ENCODE measurements at places on chromosomes 16 and 17.
A peak's percentile ranks its signal among the peaks of the same experiment; 100 is the strongest.

- no peak for DNase-seq
These were observed 37.3 kb downstream of the TSC2 start for GRCh38 chr16:2084895-2085625.

DNA sequence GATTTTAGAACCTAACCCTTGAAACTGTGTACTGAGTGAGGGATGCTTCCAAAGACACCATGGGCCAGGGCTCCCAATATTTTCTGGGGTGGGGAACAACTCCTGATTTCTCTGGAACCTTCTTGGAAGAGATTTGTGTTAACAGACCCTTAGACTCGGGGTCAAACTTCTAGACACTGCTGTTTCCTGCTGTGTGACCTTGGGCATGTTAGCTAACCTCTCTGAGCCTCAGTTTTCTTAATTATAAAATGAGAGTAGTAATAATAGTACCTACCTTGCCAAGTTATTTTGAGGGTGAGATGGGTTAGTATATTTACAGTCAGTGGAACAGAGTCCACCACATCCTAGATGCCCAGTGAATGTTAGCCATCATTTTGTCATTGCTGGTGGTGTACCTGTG, 18.8 kb downstream of the POLR3E start:
- DNase-seq = no peak

DNA sequence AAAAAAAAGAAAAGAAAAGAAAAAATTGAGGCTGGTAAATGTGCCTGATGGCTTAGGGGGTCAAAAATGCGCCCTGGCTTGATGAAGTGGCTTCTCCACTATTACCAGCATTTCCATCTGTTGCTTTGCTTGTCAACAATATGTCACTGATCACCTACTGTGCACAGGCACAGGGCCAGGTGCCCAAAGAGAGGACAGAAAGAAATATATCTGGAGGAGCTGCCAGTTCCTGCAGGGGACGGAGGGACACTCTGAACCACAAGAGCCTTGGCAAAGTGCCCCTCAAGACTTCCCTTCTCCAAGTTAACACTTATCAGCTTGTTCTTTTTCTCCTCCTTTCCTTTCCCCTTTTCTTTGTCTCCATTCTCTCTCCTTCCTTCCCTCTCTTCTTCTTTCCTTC, 34.7 kb downstream of the GINS3 start:
- no peak for DNase-seq

GRCh38 chr17:6366221-6366666, 68.7 kb downstream of the AIPL1 start:
- DNase-seq = no peak

DNA sequence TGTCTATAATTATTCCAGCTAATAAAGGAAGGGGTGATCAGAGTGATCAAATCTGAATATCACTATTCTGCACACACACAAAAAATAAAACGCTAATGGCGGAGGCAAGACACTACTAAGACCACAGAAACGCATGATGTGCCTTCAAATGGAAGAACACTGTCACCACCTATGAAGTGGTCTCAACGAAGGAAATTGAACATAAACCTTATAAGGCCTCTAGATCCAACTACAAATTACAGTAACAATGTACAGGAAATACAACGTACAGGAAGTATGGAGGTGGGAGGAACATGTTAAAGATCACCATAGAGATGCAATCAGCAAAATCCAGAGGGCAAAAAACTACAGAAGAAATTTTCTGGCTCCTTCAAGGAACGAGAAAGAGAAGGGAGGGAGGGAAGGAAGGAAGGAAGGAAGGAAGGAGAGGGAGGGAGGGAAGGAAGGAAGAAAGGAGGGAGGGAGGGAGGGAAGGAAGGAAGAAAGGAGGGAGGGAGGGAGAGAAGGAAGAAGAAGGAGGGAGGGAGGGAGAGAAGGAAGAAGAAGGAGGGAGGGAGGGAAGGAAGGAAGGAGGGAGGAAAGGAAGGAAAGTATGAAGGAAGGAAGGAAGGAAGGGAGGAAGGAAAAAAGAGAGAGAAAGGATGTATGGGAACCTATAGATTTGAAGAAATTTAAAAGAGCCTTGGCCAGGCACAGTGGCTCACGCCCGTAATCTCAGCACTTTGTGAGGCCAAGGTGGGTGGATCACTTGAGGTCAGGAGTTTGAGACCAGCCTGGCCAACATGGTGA, 3.1 kb upstream of the SGCA start:
- no peak for DNase-seq

GRCh38 chr16:88088161-88088581, 136.9 kb downstream of the BANP start:
- no peak for DNase-seq

DNA sequence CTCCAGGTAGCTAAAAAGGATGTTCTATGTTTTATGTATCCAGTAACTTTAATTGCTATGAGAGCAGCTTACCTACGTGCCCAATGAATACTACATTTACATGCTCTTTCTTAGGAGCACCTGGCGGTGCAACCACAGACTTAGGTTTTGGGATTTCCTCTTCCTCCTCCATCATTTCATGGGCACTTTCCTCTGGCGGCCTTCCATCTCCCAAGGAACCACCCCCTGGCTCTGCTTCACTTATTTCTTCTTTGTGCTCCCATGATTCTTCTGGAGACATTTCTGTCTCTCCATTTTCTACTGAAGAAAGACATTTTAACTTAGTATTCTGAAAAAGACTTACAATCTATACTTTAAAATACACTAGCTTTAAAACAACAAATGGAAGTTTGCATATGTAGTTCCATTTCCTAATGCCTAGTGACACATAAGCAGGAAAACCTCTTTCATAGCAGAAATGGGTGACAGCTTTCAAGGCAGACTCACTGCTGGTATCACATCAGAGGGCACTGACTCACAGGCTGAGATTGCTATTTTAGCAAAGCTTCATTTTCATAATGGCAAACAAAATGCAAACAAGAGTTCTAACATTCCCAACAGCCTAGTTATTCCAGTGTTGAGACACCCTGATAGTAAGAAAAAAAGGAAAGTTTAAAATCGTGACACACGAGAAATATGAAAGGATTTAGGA, 19.1 kb downstream of the GSPT1 start:
- no peak for DNase-seq

GRCh38 chr16:89363621-89364393, 126.6 kb downstream of the ANKRD11 start:
- DNase-seq = no peak

DNA sequence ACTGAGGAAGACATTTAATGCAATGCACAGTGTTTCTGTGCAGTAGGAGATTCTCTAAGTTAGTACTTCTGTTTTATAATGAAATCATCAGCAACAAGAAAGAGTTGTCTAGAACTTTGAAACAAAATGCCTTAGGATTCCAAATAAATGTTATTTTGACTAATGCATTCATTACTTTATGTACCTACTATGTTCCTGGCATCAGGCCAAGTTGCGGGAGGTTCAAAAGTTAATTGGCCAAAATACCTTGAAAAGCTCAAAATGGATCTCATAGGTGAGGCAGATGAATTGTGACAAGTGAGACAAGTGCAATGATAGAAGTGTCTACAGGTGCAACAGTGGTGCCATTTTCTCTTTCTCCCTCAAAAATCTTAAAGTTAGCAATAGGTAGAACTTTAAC, 289.4 kb downstream of the TOX3 start:
- no peak for DNase-seq

DNA sequence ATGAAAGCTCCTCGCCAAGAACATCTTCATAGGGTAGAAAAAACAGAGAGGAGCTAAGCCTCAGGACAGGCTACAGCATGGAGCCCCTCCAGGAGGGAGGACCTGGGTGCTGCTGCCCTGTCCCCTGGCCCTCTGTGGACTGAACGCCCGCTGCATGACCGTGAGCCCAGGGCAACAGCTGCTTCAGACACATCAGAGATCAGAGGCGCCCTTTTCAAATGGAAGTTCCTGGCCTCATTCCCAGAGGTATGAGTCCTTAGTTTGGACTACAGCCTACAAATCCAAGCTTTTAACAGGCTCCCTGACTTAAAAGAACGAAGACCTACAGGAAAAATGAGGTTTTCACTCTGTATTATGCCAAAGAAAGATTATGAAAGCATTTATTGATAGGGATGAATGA, 48.5 kb downstream of the ZNF18 start:
- DNase-seq = no peak

DNA sequence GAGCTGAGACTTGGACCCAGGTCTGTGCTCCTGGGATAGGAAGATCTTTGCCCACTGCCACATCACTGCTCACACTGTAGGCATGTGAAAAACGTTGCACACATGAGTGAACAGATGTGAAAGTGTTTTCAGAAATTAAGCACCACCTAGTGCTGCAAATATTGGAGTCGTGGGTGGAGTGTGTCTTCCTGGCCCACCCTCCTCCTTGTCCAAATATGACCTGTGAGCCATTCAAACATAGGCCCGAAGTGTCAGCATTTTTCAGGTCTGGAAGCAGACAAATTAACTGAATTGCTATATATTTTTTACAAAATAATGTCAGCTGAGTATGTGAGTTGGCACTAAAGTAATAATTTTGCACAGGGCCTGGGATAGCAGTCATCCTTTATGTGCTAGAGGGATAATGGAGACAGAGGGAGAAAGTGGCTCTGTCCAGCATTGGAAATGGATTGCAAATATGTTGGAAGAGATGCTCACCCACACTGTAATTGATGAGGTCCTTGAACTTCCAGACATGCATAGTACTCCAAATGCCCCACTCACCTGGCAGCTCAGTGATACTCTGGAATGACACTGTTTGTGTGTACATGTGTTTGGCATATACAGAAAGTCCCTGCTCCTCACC, 58.7 kb downstream of the ACSM1 start:
- no peak for DNase-seq

GRCh38 chr16:1184156-1184868, 31.4 kb downstream of the CACNA1H start:
- peak; percentile 23 for DNase-seq
